ENCODE measurements at places on chromosomes 13 and 19. TPM values are rescaled to one million over a fixed set of nuclear protein-coding genes. Genes with fewer than 3 reads are reported as not detected.

DNA sequence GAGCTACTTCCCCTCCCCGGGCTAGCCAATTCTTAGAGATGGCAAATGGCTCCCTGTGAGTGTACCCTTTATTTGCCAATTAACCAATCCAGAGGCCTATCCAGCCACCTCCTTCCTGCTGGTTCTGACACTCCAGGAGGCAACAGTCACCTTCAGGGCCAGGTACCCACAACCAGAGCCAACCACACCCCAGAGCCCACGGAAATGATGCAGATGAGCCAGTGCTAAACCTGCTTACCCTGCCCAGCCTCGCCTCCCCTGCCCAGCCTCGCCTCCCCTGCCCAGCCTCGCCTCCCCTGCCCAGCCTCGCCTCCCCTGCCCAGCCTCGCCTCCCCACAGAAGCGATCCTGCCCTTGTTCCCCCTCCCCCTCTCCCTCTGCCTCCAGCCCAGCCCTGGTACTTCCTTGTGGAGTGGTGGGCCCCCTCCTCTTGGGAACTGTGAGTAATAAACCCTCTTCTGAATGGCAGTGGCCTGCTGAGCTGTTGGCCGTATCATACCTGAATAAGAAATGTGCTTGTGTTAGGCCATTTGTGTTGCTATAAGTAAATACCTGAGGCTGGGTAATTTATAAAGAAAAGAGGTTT, 173.8 kb upstream of the RNF113B start:
- DNase-seq: no peak

- DNase-seq: no peak
Observed at GRCh38 chr13:48866249-48866648, 109.5 kb upstream of the FNDC3A start.

- DNase-seq: no peak
Observed at GRCh38 chr13:105952973-105953290, 582.5 kb downstream of the EFNB2 start.

DNA sequence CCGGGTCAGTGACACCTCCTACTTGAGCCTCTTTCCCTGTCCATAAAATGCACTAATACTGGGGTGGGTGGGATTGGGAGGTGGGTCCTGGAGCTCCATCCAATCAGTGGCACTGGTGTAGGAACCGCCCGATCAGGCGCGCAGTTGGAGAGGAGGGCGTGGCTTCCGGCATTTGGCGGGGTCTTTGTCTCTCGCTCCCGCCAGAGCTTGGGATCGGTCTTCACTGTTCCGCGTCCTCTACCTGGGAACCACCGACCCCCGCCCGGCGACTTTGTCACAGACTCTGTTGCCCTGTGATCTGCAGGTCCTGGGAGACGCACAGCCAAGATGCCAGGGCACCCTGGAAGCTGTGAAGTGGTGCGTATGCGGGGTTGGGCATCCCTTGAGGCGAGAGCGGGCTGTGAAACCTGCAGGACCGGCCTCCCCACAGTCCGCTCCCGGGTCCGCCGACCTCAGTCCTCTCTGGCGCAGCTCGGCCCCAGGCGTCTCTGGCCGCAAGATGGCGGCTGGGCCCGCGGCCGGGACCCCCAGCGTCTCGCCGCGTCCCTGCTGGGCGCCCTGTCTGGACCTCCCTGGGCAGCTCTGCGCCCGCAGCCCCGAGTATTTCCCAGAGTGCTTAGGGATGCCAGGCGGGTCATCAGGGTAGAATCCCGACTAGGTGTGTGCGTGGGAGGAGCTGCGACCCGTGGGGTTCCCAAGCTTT, 41.6 kb upstream of the ZNF730 start:
- peak; percentile 43 for DNase-seq

- no peak for DNase-seq
Observed at GRCh38 chr13:110562036-110562597, 595 bp upstream of the RAB20 start.

DNA sequence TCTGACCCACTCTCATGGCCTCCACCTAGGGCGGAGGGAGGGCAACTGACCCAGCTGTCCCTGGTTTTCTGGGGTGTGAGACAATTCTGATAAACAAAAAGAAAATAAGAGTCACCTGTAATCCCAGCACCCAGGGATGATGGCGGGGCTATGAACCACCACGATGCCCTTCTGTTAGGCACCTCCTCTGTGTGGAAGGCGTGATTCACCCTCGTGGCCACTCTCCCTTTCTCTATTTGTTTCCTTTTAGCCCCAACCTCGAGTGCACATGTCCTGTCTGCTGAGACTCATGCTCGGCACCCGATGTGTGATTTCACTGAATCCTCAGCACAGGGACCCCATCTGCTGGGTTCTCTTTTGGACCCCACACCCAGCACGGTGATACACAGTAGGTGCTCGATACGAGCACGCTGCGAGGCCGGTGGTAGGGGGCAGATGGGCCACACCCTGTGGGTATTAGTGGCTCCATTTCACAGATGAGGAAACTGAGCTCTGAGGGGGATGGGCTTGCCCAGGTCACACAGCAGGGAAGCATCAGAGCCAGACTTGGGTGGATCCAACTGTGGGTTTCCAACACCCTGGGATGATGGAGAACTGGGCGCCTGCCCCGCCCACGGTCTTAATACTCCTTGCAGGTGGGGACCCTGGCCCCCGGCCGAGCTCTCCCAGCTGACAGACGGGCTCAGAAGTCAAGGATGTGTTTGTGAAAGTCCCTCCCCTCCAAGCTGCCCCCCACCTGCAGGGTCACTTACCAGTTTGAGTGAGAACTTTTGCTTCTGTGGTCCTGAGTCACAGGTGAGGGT, 24.9 kb downstream of the VRK3 start:
- DNase-seq: no peak

DNA sequence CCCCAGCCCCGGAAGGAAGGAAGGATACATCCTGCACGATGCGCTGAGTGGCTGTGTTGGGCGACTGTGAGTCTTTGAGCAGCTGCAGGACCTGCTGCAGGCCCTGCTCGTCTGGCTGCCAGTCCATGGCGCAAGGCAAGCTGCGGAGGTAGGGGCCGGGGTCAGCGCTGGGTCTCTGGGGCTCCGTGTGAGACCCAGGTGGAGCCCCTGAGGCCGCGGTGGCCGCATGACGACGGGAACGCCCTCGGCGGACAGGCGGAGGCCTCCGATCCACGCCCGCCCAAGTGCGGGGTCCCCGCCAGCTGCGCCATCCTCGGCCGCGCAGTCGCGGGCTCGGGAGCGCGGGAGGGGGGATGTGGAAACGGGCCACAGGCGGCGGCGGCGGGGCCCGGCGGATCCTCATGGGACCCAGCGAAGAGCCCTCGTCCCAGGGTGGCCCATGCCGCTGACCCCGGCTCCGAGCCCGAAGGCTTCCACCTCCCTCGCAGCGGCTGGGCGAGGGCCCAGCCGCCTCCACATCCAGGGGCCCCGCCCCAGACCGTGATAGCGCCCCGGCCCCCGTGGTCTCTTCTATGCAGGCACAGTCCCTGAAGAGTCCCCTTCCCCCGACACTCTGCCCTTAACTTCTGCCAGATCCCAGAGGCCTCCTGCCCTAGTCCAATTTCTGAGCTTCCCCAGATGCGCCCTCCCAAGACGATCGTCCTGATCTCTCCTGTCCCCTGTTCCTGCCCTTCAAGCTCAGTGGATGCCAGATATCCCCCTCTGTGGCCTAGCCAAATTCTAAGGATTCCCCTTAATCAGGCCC, 2.7 kb downstream of the TNPO2 start:
- DNase-seq: no peak

GRCh38 chr19:29665215-29665825, at the start of gene PLEKHF1:
Gene PLEKHF1 (plus strand): TSS chr19:29665461. CDS start chr19:29673840, 8,379 bp downstream.
- DNase-seq: no peak

GRCh38 chr13:48770372-48770771, 116.6 kb downstream of the CYSLTR2 start:
- no peak for DNase-seq

DNA sequence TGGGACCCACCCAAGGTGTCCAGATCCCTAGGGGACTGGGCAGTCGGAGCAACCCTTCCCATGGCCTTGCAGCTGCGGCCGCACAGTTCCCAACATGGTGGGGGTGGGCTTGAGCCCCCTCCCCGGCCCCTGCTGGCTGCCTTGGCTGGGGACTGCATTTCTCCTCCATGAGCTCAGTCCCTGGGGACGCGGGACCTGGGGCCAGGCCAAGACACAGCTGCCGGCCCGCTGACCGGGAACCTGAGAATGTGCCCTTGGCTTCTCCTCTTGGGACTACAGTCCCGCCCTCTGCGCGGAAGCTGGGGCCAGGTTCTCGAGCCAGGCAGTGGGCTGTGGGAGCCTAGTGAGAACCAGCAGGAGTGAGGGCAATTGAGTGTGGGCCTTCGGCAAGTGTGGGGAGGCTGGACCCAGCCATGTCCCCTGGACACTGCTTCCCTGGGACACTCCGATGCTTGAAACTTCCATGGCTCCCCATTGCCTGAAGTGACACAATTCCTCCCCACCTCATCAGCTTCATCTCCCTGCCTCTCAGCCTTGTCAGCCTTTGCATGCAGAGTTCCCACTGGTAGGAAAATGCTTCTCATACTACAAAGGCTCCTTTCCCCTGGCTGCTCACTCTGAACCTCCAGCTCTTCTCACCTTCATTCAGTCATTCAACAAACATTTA, 13.1 kb upstream of the NOTCH3 start:
- DNase-seq: no peak

GRCh38 chr13:23792680-23793079, 96.5 kb downstream of the MIPEP start:
- DNase-seq: no peak

- no peak for DNase-seq
Observed at GRCh38 chr13:112624602-112625430, 36.9 kb upstream of the TUBGCP3 start.

GRCh38 chr13:52348983-52349780, 56.8 kb downstream of the THSD1 start:
- DNase-seq: peak; percentile 92

DNA sequence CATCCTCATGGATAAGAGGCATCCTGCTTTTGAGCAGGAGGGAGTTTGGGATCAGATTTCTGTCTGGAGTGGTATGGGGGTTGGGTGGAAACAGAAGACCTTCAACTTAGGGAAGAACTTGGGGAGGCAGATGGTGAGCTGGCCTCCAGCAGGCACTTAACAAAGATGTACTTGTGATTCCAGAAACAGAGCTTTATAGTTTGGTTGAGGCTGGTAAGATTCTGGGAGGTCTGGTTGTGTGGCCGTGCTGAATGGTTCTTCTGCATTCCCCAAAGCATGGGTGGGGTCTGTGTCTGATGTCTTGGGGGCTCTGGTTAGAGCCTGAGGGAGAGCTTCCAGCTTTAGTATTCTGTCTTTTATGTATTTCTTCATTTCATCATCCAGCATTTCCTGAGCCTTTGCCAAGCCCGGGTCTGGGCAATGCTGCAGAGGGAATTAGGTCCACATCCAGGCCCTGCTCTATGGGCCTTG, 4.8 kb downstream of the MEGF8 start:
- DNase-seq: no peak

DNA sequence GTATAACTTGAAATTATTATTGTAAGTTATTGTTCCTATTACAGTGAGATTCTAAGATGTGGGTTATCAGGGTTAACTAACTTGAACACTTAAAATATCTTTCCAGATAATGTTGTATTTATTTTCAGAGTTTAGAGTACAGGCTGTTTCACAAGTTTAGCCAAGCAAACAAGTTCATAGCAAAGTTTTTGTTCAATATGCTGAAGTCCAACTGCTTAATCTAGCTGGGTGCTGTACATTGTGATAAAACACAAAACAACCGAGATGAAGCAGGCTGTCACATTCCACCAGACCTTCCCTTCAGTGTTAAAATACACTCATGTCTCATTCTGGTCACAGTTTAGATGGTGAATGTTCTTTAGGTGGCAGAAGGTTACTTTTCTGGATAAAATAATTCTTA, 148.0 kb upstream of the PCDH20 start:
- no peak for DNase-seq

DNA sequence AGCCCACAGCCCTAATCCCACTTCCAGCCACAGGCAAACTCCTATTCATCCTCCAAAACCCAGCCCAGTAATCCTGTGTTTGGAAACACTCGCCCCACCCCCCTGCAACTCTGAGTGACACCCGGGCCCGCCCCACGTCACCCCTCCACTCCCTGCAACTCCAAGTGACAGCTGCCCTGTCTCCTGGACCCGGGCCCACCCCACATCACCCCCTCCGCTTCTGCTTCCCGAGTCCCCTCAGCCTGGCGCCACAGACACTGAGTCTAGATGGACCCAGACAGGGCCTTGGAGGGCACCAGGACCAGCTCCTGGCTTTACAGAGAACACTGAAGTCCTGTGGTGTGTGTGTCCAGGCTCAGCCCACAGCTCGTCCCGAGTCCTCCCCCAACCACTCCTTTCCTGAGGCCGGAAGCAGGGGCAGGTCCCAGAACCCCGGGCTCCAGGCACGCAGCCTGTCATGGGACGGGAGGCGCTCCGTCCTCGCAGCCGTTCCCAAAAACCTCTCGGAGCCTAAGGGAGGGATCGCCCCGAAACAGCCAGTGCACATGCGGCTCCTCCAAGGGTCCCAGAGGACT, 7.7 kb downstream of the REXO1 start:
- no peak for DNase-seq

GRCh38 chr19:40703029-40703755, 12.7 kb upstream of the NUMBL start:
- DNase-seq: no peak

DNA sequence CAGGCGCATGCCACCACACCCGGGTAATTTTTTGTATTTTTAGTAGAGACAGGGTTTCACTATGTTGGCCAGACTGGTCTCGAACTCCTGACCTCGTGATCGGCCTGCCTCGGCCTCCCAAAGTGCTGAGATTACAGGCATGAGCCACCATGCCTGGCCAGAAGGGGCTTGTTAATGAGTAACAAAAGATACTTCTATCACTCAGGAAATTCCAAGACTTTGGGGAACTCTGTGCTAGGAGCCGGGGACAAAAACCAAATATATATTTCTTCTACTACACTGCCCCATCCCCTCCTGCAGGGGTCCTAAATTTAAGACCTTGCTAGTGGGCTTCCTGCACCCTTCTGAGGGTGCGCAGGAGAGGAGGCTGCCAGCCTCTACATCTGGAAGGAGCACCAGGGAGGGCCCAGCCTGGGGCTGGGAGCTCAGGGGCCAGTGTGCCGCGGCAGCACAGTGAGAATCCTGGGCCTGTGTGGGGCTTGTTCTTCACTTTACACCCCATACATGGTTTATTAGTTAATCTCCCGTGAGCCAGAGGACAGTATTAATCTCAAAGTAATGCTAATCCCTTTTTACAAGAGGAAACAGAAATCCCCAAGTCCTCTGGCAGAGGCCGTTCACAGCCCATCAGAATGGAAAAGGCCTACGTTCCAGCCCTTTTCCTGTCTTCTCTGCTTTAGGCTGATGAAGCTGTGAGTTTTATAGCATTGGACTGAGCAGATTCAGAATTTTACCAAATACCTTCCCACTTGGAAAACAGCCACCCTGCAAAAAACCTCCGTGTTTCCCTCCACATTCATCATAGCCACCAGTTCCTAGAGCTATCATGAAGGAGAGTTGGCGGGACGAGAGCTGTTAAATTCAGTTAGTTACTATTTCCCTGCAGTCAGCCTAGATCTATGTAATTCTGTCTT, 44.4 kb upstream of the NPAS1 start:
- no peak for DNase-seq

- no peak for DNase-seq
Observed at GRCh38 chr19:13417054-13417453, 89.2 kb downstream of the CACNA1A start.

GRCh38 chr19:42634409-42635232, 39.9 kb upstream of the CEACAM8 start:
- no peak for DNase-seq

Gene C19orf38
- 0.55 TPM for total RNA-seq

Gene CEACAM20
- not detected for total RNA-seq

Gene ZNF709
- 2.0 TPM for total RNA-seq

Gene TIMM29
- total RNA-seq: 37.0 TPM

Gene ZIK1
- 6.8 TPM for total RNA-seq

Gene CILP2
- not detected for total RNA-seq

Gene VSTM1
- total RNA-seq: not detected

Gene ZNF793
- total RNA-seq: 7.7 TPM

Gene SLC10A2
- not detected for total RNA-seq

Gene PTGIR
- total RNA-seq: 0.48 TPM

Gene CCDC194
- total RNA-seq: not detected

Gene URAD
- total RNA-seq: not detected

Gene RASAL3
- not detected for total RNA-seq

Data from kidney epithelial cell (primary cell).